ENCODE measurements at places on chromosomes 16 and 17.
A peak's percentile ranks its signal among the peaks of the same experiment; 100 is the strongest.

DNA sequence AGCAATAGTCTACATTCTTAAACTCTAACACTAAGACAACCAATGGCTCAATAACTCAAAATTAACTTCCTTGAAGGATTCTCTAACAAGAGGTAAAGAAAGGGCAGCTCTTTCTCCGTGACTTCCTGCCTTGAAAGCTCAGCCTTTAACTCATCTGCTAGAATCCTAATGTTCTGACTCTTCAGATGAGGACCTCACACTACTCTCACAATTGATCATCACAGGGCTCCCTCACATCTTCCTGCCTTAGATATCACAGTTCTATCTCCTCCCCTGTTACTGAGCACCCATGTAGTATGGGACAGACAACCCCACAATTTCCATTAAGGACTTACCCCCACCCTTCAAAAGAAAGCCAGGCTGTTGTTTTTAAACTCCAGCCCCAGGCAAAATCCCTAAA, 33.5 kb downstream of the SMURF2 start:
- H3K4me3 ChIP-seq, result no peak overlapping the region
- no peaks in the 10 kb centered on the region for H3K27me3 ChIP-seq
- peak overlapping the region; percentile 30 for H3K27ac ChIP-seq
- peak; percentile 85 for ATAC-seq

GRCh38 chr16:2056077-2056476, 8.3 kb downstream of the TSC2 start:
- H3K4me3 ChIP-seq, result no peak overlapping the region
- no peak overlapping the region for H3K27ac ChIP-seq
- H3K36me3 ChIP-seq, result peaks cover 56% of the 10 kb centered on the region
- ATAC-seq, result no peak
- H3K27me3 ChIP-seq, result no peaks in the 10 kb centered on the region
- no peaks in the 10 kb centered on the region for H3K4me1 ChIP-seq

GRCh38 chr16:63453261-63453660, 1417.0 kb upstream of the CDH8 start:
- H3K4me3 ChIP-seq, result no peak overlapping the region
- H3K36me3 ChIP-seq, result no peaks in the 10 kb centered on the region
- H3K4me1 ChIP-seq, result no peaks in the 10 kb centered on the region

GRCh38 chr17:74430706-74431567, 951 bp upstream of the GPRC5C start:
- ATAC-seq, result peak; percentile 79
- peak overlapping the region; percentile 90 for H3K27ac ChIP-seq
- peak overlapping the region; percentile 78 for H3K4me3 ChIP-seq
- H3K27me3 ChIP-seq, result peaks cover 39% of the 10 kb centered on the region

GRCh38 chr17:29061036-29061435, 18.1 kb downstream of the PIPOX start:
- no peaks in the 10 kb centered on the region for H3K4me1 ChIP-seq
- no peak overlapping the region for H3K4me3 ChIP-seq
- no peak overlapping the region for H3K27ac ChIP-seq
- no peak for ATAC-seq
- H3K36me3 ChIP-seq, result no peaks in the 10 kb centered on the region

GRCh38 chr17:71511266-71511995, 609.4 kb upstream of the SOX9 start:
- no peak overlapping the region for H3K27ac ChIP-seq
- H3K36me3 ChIP-seq, result no peaks in the 10 kb centered on the region
- no peak overlapping the region for H3K4me3 ChIP-seq
- H3K4me1 ChIP-seq, result no peaks in the 10 kb centered on the region
- H3K27me3 ChIP-seq, result no peaks in the 10 kb centered on the region

DNA sequence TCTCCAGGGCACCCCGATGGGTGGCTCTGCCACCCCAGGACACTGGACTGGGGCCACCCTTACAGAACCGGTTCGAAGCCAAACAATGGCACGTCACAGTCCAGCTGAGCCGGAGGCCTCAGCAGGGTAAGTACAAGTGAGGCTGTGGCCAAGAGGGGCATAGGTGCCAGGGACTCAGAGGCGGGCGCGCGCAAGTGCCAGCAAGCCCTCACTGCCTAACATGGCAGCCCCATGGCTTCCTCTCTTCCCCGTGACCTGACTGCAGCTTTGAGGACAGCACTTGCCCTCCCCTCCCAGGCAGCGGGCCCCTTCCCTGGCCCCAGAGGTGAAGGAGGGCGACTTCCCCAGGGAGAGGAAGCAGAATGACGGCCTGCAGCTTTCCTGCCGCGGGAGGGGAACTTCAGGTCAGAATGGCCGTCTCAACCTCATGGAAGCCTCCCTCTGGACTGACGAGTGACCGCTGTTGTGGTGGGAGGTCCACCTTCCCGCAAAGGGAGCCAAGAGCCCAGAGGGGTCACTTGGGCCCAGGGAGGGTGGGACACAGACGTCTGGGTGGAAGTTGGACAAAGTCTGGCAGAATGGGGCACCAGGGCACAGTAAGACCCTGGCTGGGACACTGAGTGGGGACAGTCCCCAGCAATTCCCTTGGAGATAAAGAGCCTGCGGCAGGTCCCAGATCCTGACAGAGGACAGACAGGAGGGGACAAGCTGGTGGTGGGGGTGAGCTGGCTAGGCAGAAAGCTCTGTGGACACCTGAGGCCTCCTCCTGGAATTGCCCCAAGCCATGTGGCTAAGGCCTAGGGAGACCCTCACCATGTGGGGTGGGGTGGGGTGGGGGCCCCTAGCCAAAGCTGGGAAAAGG, 52.1 kb upstream of the TOB1 start:
- H3K27ac ChIP-seq, result peak overlapping the region; percentile 32
- H3K27me3 ChIP-seq, result no peaks in the 10 kb centered on the region
- H3K4me1 ChIP-seq, result peaks cover 29% of the 10 kb centered on the region
- no peaks in the 10 kb centered on the region for H3K36me3 ChIP-seq
- no peak for ATAC-seq

- no peak overlapping the region for H3K27ac ChIP-seq
- no peak for ATAC-seq
- H3K4me1 ChIP-seq, result no peaks in the 10 kb centered on the region
- H3K27me3 ChIP-seq, result no peaks in the 10 kb centered on the region
Measured at GRCh38 chr16:9489835-9490467, 398.5 kb downstream of the HAPSTR1 start.

All from stimulated activated memory B cell treated with anti-CD40 and anti-IgM and Interleukin-4, amounts not matched to agents 10 μg/mL and 1 μg/mL and 100 μg/mL, for 72 hours (primary cell).